ENCODE measurements at places on chromosomes 12 and 14. TPM values are rescaled to one million over a fixed set of nuclear protein-coding genes. Genes with fewer than 3 reads are reported as not detected.

The SYT1 gene
- 3.9 TPM for total RNA-seq

The FOXA1 gene
- total RNA-seq = not detected

The WNT1 gene
- not detected for total RNA-seq

The OVCH1 gene
- under 0.01 TPM for total RNA-seq

The SSPN gene
- total RNA-seq = 11.6 TPM

The LGR5 gene
- not detected for total RNA-seq

The KANSL2 gene
- 55.4 TPM for total RNA-seq

The C3AR1 gene
- under 0.01 TPM for total RNA-seq

The DNAL1 gene
- 9.0 TPM for total RNA-seq
